Activated naive CD4-positive, alpha-beta T cell treated with anti-CD3 and anti-CD28 coated beads, Interleukin-2, amount 50 U/mL, for 16 hours (primary cell): ENCODE measurements at places on chromosomes 5 and 9.

GRCh38 chr9:105052346-105052745 lies 124.4 kb upstream of the ABCA1 start:
- no peak for DNase-seq

DNA sequence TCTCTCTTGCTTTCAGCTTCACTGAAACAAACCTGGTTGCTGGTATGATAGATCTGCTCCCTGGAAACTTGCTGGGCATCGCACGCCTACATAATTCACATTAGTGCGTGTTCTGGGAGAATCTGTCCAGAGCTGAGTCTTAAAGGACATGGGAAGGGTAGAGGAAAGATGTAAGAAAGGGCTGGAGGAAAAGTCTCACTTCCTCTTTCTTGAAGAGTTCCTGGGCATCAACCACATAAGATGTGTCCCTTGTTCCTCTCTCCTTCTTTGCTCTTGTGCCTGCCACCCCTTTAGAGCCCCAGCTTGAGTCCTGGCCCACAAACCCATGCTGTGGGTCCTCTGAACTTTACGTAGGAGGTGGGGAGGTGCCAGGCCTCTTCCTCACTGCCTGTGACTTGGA lies 205.3 kb upstream of the PANK3 start:
- no peak for DNase-seq

DNA sequence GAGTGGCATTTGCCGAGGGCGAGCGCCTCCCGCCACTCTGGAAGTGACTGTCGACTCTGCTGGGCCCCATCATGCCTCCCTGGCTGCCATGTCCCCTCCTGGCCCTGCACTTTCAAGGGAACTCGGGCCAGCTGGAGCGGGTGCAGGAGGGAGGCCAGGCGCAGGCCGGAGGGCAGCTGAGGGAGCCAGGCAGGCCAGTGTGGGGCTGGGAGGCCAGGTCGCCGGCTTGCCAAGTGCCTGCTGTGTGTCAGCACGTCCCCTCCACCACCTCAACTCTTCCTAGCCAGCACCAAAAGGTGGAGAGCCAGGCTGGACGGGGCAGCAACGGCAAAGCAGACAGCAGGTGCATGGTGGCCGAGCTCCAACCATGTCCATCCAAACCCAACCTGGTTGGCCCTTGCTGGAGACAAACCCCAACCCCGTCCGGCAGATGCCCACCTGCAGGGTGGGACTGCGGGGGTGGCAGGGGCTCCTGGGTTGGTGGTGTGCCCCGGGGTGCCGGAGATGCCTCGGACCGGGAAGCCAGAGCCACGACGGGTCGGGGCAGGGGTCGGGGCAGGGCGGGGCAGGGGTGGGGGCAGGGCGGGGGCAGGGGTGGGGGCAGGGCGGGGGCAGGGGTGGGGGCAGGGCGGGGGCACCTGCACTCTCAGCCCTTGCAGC lies 36.5 kb upstream of the EGFL7 start:
- DNase-seq = no peak

GRCh38 chr5:112049738-112050137 lies 292.7 kb upstream of the NREP start:
- DNase-seq = no peak

DNA sequence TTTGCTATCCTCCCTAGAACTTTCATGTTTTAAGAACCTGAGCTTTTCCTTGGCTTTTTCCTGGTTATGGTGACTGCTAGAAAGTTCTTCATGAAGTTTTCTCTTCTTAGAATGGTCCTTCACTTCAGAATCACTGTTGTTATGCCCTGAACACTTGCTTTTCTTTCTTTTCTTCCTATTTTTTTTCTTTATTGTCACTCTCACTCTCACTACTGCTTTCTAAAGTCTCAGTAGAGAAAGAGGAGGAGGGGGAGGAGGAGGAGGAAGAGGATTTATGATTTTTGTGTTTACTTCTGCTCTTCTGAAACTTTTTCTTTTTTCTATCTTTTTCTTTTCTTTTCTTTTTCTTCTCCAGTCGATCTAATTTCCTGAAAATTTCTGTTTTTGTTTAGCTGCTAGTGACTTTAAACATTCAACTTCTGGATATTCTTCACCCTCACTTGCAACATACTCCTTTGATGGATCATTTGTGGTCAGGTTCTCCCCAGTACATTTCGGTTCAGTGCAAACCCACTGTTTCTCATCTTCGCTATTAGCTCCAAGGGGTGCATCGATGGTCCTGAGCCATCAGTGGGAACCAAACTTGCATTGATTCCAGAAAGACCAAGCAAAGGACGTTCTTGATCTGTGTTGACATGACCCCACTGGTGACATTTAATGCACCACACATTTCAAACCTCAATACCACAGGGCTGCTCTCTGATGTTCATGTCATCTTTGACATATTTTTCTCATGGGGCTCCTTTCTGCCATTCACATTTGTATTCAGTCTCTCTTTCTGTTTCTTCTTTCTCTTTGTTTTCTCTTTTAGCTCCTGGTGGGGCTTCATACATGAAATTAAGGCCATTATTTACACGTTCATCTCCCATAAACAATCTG lies 81.6 kb upstream of the HAND1 start:
- no peak for DNase-seq

- DNase-seq = no peak
Observed at GRCh38 chr9:69746859-69747560, 12.8 kb downstream of the PTAR1 start.

- DNase-seq = no peak
Observed at GRCh38 chr5:171709930-171710329, 75.7 kb upstream of the SMIM23 start.

DNA sequence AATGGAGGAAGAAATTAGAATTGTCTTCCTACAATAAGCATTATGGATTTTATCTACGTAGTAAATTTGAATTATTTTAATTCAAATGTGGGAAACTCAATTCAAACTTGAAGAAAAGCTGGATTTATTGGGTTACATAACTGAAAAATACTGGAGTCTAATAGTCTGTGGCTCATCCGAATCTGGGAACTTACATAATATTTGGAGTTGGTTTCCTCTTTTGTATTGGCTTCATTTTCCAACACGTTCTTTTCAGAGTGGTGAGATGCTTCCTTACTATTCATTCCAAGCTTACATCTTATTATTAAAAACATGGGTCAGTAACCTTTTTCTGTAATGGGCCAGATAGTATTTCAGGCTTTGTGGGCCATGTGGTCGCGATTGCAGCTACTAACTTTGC lies 164.8 kb downstream of the ARHGAP26 start:
- no peak for DNase-seq

DNA sequence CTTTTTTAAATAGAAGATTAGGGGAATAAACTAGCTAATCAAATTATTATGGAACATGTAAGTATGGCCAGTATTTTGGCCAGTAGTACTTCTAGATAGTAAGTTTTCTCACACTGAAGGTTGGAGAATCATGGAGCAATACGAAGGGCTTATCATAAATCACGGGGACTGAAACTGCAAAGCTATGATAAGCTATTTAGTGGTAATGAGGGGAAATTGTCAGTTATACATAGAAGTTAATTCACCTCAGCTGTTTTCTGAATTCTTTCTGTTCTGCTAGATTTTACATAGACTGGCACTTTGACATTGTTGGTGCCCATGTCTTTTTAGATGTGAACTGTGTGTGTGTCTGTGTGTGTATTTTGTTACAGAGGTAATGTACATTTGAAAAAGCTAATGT lies 34.5 kb upstream of the FAM151B start:
- DNase-seq = no peak

GRCh38 chr9:112125951-112126388 lies 49.1 kb downstream of the SUSD1 start:
- no peak for DNase-seq

DNA sequence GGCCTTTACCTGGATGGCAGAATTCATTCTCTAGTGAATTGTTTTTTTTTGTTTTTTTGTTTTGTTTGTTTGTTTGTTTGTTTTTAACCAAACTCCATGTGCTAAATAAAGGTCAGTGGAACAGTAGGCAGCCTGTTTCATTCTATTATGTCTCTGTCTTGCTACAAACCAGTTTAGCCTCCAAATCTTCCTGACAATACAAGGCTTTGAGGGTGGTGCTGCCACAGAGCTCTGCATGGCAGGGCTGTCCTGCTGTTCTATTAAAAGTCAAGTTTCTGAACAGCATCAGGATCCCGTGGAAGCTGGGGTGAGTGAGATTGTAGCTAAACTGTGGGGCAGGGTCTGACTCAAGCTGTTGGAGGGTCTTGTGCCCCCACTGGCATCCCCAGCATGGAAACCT lies 144.1 kb upstream of the MAST4 start:
- DNase-seq = no peak

GRCh38 chr5:131180407-131180806 lies 9.7 kb downstream of the LYRM7 start:
- DNase-seq = no peak

- DNase-seq = no peak
Observed at GRCh38 chr5:58071566-58071965, 388.3 kb downstream of the PLK2 start.

DNA sequence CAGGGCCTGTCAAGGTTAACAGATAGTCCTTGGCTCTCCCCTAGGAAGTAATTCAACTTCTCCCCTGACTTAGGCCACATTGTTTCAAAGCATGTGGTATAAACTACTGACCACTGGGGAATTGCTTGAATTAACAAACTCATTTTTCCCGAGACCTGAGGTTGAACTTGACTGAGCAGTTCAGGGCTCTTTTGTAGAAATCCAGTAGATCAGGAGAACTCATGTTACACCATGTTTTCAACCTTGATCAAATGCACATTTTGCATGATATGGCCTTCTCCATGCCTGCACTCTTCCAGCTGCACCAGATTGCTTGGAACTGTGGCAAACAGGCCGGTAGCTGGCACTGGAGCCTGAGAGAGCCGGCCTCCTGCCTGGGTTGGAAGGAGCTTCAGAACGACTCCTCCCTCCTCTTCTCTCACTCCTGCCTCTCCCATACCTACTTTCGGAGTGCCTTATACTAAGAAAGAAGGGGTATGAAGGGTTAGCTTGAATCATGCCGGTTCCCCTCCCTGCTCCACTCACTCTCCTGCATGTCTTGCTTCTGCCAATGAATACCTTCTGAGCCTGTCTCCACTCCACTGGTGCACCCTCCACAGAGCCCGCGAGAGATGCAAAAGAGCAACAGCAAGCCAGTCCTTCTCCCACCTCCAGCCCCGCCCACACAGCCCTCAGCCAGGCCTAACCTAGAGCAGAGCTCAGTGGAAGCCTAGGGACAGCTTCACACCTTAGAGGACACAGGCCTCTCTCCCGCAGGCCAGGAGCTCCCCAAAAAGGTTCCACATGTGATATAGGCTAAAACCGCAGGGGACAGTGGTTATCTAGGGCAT lies 159.4 kb downstream of the MACROH2A1 start:
- DNase-seq = no peak

GRCh38 chr9:87874304-87874623 lies 8.4 kb upstream of the SPATA31E1 start:
- no peak for DNase-seq

GRCh38 chr5:33068786-33069185 lies 357.7 kb downstream of the NPR3 start:
- no peak for DNase-seq

DNA sequence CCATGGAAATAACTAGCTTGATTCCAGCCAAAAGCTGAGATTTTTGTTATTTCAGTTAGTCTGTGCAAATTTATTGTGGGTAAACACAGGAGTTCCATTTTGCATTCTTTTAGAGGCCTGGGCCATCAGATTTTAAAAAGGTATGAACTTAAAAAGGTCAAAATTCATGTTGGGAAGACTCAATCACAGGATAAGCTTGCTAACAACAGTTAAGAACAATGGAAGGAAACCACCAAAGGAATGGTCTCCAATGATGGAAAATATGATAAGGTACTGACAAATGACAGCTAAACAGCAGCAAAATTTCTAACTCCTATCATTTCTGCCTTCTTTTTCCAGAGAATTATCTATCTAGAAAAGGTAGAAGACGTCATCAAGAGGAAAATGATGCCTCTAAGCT lies 16.0 kb downstream of the ABITRAM start:
- no peak for DNase-seq

DNA sequence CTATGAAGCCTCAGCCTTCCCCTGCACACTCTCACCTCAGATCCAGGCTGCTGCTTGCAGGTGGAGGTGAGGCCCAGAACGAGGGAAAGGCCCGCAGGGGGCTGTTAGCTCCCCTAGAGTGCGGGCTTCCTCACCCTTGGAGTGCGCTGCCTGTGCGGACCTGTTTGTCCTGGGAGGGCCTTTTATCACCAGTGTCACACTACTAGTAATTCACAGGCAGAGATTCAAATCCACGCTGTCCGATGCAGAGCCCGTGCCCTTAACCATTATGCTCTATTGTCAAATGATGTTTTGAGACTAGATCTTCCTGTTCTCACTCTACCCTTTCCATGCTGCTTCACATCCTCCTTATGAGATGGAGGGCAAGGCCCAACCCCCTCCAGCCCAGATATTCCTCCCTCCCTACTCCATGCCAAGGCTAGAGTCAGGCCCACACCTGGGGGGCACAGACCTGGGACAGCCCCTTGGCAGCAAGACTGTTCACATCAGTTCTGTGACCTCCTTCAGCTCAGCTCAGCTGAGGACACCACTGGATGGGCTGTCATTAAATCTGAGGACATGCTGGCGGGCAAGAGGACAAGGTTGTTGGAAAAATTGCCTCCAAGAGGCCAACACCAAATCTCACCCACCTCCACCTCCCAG lies 112.8 kb upstream of the SPOCK1 start:
- DNase-seq = no peak

DNA sequence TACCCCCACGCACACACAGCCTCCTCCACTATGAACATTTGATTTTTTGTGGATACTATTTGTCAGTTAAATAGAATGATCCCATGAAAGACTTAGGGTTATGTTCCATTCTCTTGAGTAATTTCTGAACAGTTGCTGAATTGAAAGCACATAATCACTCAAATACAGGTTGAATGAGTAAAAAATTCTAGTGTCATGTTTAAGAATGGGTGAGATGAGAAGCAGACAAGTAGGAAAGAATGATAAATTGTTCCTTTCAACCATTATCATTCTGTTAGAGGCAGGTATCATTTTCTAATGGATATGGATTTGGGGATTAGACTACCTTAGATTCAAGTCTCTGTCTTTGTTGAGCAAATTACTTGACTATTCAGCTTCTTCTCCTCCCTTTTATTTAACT lies 19.3 kb downstream of the RAD50 start:
- DNase-seq = no peak

- DNase-seq = no peak
Observed at GRCh38 chr9:125971050-125971449, 223.9 kb downstream of the PBX3 start.

GRCh38 chr9:80090317-80090716 lies 518.6 kb downstream of the TLE4 start:
- DNase-seq = no peak

DNA sequence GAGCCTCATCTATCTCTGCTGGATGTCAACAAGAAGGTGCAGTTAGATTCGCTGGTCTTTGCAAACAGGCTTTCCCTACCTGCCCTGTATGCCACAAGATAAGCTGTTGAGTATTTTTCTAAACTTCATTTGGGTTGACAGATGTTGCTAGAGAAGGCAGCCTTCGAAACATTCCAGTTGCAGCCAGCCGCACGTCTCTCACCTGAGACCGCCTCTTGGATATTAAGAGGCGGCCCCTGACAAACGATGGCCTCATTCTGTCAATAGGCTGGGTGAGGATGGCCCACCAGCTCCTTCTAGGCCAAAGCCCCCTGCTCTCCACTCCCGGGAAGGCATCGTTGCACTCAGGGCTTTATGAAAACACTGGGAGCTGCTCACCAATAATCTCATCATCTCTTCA lies 181.6 kb downstream of the DAB2IP start:
- DNase-seq = no peak
